ENCODE measurements at places on chromosomes 7 and 10.

DNA sequence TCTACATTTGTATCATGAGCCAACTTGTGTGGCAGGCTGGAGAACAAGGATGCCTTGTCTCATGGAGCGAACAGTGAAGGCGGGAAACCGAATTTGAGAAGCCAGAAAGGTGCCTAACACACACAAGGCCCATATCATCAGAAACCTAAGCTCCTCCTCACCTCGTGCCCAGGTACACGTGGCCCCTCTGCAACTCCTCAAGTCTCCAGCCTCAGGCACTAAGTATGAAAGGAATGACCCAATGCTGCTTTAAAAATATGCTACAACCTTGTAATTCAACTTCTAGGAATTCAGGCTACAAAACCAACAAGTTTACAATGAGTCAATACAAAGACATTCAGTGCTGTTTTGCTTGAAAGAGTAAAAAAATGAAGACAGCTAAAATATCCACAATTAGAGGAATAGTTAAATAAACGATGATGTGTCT, 95.7 kb downstream of the CDK6 start:
- DNase-seq = no peak

- DNase-seq = no peak
Measured at GRCh38 chr10:95847007-95847406, 60.8 kb upstream of the CC2D2B start.

GRCh38 chr10:124957404-124957947, 15.6 kb downstream of the ZRANB1 start:
- no peak for DNase-seq

GRCh38 chr7:75743455-75743859, 4.7 kb upstream of the HIP1 start:
- DNase-seq = no peak

GRCh38 chr7:34739651-34740300, 81.8 kb downstream of the NPSR1 start:
- DNase-seq = no peak

- DNase-seq = no peak
Measured at GRCh38 chr10:59098387-59098786, 78.1 kb upstream of the PHYHIPL start.

DNA sequence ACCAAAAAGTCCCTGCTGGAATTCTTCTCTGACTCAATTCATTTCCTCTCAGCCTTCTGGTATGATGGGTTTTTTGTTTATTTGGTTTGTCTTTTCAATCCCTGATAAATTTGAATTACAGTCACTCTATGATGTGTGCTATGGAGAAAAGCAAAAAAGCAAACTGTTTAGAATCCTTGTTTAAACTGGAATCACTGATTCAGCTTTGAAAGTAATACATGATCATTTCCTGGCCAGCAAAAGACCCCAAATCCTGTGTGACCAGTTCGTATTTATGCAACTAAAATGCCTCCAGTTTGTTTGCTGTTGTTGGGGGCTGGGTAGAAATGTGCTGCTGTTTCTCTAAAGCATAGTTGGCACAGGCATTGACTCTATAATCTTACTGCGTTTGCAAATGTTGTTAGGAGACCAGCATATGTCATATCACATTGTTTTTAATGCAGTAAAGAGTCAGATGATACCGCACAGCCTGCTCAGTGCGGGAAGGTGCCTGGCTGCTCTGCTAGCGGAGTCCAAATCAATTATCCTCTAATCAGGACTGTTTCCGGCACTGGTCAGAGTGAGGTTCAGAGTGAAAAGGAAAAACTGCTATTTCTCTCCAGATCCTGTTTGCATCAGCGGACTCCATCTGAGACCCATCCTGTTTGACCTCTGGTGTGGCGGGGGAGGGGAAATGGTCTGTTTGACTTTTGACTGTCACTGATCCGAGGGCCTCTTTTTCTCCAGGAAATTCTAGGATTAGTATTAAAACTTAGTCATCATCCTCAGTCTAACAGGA, 40.6 kb upstream of the ADD3 start:
- DNase-seq = no peak

GRCh38 chr10:89257581-89257980, 6.0 kb upstream of the LIPA start:
- no peak for DNase-seq

DNA sequence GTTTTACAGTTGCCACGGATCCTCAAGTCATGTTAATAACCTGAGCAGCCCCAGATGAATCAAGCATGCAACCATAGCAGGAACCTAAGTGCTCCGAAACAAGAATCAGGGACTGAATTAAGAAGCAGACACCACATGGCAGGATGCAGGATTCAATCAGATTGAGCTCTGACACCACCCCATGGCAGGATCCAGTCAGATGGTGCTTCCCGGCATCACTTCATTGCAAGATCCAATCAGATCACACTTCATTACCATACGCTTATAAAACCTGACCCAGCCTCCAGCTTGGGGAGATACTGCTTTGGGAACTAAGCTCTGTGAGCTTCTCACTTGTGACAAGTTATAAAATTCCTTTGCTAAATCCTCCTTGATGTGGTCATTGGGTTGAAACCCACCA, 55.3 kb downstream of the ABCB4 start:
- DNase-seq = no peak

DNA sequence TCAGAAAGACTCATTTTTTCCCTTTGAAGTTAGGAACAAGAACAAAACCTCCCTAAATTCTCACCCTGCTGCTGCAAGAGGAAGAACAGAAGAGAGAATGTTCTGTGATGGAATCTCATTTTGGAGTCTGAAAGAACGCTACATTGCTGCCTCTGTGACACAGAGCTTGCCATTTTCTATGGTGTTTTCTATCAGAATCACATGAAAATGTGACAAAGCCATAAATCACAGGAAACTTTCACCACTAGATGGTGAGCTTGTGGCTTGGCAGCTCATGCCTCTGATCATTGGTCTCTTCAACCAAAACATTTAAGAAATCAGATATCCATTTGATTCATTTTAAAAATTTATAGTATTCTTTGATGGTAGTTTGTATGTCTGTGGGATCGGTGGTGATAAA, 82.9 kb downstream of the CADPS2 start:
- no peak for DNase-seq

- DNase-seq = no peak
Measured at GRCh38 chr7:29045258-29046086, 87.3 kb upstream of the TRIL start.

GRCh38 chr10:103638948-103639347, 145.4 kb downstream of the NEURL1 start:
- no peak for DNase-seq

DNA sequence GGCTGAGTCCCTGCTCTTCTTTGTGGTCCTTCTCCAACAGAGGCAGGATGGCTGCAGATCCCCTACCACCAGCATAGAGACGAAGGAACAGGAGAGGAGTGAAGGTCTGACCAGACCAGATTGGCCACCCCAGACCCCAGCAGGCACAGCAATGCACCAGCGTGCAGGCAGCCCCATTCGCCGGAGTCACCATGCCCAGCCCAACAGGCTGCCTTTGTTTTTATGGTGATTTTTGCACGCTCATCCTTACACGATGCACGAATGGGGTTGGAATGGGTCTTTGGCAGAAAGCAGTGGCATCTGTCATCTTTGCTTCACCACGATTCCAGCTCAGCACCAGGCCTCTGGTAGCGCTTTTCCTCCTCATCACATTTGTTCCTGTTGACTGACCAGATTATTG, 427.6 kb downstream of the INHBA start:
- no peak for DNase-seq

DNA sequence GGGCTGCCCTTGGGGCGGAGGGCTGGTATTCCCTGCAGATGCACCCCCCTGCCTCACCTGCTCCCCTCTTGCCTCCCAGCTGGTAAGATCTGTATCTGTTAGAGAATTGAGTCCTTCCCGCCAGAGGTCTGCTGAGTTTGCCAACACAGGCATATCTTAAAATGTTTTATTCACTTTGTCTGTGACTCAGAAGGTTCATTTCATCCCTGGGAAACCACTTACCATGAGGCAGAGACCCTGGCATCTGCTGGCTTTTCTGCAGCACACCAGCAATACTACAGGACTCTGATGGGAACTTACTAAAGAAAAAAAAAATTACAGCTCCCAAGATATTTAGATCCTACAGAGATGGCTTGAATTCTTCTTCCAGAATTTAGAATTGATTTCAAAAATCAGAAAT, 131.3 kb downstream of the PLPP4 start:
- no peak for DNase-seq
